ENCODE measurements at places on chromosomes 6 and 20.

- peak; percentile 15 for DNase-seq
Observed at GRCh38 chr6:169254456-169255316, 1.0 kb upstream of the THBS2 start.

- DNase-seq = no peak
Observed at GRCh38 chr6:157104803-157105202, 218.5 kb downstream of the TMEM242 start.

DNA sequence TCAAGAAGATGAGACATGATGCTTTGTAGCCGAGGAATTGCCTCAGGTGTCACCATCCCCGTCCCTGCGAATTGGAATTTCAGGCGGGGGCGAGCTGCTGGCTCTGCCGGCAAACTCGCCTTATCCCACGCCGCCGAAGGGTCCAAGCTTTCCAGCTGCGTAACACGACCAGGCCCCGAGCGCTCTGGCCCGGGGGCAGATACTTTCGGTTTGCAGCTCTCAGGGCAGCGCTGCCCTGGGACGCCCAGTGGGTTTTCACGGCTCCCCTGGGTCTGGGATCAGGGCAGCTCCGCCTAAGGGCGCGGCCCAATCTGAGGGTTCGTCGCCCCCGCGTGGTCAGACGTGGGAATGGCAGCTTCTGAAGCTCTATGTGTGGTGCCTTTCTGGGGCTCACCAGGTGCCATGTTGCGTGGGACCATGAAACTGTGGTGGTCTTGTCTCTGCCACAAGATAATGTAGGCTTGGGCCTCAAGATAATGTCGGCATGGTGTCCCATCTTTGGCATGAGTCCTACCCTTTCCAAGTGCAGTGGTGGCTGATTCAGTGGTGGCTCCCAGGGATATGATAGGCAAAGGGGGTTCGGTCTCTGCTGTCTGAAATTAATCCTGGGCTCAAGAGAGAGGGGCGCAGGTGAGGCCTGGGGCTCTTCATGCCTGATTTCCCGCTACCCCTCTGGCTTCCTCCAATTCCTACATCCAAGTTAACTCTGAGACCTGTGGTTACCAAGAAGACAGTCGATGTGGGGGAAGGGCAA is 21.0 kb downstream of the PIGT start:
- DNase-seq = peak; percentile 90

DNA sequence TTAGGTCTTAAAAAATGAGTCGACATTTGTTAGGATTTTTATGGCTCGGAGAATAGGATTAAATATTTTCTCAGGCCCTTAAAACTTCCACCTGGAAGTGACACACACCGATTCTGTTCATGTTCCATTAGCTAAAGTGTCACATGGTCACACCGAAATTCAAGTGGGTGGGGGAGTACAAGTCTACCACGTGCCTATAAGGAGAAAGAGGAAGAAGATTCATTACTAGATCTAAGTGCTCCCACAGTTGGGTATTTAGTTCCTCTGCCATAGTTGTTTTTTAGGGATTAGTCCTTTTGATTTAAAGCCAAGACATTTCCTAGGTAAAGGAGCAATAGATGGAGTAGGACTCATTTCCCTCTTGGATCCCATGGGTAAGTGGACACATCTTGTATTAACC is 4.9 kb upstream of the TOX2 start:
- no peak for DNase-seq

DNA sequence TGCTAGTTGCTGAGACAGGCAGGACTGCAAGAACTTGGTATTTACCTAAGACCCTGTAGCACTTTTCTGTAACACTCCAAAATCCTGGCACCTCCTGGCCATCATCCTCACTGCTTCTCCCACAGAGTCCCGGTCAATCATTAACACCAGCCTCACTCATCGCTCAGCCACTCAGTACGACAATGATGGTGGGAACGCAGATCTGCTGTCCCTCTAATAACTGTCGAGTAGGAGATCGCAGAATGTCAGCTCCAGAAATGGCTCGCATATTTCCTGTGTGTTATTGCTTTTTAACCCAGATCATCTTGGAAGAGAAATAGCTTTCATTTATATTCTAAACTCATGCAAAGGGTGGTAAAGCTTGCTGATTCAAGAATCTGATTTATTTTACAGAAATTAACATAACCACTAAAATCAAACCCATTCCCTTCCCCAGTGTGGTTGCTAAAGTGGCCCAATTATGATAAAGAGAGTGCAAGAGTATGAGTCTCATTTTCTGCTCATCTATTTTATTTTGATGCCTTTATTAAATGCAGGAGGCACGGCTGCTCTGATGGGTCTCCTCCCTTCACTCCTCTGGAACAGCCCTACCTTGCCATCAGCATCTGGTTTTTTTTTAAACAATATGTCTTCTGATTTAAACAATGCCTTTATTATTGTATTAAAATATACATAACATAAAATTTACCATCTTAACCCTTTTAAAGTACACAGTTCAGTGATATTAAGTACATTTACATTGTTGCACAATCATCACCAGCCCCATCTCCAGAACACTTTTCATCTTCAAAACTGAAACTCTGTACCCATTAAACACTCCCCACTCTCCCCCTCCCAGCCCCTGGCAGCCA is 28.3 kb upstream of the GGTLC1 start:
- DNase-seq = no peak

GRCh38 chr6:22471132-22471690 is 98.2 kb upstream of the HDGFL1 start:
- peak; percentile 75 for DNase-seq

- DNase-seq = no peak
Observed at GRCh38 chr6:93799226-93799625, 379.9 kb upstream of the EPHA7 start.

DNA sequence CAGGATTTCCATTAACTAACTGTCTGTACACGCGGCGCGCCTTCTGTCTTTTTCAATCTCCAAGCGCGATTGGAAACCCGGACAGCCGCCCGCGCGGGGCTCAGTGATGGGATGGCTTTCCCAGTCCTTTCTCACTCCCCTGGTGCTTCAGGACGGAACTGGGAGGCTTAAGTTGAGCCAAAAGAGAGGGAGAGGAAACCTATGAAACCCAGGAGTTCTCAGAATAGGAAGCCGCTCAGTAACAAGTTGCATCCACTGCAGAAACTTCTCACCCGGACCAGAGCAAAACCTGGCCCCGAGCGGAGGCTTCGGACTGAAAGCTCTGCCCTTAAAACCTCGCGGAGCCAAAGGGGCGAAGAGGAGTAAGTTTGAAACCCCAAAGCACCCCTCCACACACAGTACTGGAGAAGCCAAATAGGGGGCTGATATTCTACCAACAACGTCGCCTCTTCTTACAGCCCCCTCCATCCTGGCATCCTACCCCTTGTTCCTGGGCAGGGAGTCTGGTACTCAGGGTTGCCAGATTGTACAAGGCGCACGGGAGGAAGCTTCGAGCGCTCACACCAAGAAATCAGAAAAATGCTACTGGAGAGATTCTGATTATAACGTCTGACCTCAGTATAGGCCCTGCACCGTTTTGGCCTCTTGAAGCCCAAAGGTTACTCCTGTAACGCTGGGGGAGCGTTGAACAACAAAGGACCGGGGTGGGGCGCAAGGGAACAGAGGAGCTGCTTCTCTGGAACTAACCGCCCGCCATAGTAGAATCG is 906 bp upstream of the COL12A1 start:
- no peak for DNase-seq

GRCh38 chr20:22584522-22584921 is at the start of gene FOXA2:
Gene FOXA2 (minus strand): TSS chr20:22584572. CDS start chr20:22584278, 294 bp downstream.
- peak; percentile 85 for DNase-seq

- DNase-seq = no peak
Observed at GRCh38 chr6:165833355-165833754, 170.3 kb upstream of the PDE10A start.

DNA sequence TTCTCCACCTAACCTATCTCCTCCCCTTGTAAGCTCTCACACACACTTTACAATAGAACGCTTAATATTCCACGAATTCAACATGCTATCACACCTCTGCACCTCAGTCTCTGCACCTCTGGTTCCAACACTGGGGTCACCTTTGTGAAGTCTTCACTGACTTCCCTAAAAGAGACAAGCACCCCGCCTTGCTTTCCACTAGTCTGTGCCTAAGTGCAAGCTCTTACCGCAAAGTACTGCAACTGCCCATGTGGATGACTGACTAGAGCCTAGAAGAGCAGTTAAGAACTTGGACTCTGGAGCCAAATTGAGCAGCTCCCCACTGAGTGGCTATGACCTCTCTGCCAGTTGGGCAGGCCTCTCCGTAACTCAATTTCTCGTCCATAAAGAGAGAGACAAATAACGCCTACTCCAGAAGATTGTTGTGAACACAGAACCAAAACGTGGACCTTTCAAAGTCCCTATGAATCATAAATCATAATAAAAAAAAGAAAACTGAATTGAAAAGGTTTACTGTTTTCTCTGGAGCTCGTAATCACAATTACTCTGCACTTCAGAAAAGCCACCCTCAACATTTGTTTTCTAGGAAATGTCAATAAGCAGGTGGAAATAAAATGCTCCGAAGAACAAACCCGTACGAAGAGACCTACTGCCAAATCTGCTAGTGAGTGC is 1.2 kb downstream of the IFNGR1 start:
- DNase-seq = no peak

DNA sequence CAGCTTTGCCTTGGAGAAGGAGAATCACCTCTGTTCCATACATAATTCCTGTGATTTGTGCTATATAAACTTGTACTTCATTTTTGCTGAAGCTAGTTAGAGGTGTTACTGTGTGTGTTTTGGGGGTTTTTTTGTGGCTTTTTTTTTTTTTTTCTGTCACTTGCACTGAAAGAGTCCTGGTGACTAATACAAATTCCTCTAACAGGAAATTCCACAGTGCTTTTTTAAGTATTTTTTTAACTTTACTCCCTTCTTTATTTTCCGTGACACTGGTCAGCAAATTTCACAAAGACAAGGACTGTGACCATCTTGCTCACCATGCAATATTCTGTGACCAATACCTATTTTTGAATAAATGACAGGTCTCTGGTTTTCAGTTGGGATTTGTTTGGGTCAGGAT is 110.5 kb downstream of the ISM1 start:
- no peak for DNase-seq

DNA sequence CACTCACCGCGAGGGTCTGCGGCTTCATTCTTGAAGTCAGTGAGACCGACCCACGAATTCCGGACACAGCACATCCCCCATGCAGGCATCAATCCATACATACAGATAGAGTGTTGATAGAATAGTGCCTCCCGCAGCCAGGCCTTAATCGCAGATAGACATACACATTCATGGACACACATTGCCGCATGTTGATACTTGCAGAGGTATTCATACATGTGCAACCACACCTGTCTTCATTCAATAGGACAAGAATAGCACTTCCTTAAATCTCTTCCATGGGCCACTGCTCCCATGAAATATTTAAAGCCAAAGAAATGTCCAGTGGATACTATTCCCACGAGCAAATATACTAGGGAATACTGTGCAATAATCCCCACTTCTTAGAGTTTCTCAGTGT is 170.5 kb downstream of the FRK start:
- DNase-seq = no peak
